NCI-H526 treated with DMSO at 0.1 percent for 48 hours (cell line): ENCODE measurements at places on chromosomes 16 and 17.

DNA sequence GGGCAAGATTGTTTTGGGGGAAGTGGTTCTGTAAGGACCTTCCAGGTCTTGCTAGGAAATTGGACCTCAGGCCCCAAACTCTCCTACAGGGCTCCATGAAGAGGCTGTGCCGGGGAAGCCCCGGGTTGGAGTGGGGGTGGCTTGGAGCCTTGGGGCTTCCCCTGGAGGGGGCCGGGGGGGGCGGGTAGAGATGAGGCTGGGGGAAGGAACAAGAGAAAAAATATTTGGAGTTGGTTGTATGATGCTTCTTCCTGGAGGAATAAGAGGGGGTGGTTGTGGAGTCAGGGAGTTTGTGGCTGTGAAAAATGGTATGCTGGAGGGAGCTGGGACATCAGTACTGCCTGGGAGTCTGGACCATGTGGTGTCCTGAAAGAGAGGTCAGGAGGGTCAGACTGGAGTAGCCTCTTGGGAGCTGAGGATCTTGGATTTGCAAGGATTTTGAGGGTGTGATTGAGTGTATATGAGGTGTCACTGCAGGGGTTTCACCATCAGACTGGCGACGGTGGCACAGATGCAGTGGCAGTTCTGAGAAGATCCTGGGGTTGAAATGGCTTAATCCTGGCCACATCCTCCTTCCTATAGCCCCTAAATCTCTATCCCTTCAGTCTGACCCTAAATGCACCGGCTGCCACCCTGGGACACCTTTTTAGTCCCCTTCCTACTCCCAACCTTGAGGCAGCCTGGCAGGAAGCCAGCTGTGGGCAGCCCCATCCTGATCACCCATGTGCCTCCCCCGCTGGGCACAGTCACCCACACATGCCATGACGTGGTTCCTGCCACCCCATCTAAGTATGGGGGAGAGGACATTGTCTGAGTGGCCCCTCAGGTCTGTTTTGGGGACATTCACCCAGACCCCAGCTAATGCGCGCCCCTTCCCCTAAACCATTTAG lies 10.9 kb downstream of the RARA start:
- no peak for DNase-seq

DNA sequence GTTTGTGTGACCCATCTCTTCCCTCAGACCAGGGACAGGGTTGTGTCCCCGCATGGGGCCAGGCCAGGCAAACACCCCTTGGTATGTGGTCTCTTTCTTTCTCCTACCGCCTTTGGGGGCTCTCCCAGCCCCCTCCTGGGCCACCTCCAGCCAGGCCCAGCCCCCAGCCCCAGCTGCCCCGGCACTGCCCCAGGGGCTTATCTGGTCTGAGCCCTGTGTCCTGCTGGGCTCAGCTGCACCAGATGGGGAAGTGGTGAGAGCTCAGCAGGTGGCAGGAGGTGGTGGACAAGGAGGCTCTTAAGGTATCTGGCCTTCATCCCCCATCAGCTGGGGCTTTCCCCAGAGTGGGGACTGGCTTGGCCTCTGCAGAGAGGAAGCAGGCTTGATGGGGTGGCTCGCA lies 8.7 kb downstream of the ADAM11 start:
- DNase-seq = no peak

GRCh38 chr16:2082171-2082982 lies 34.6 kb downstream of the TSC2 start:
- no peak for DNase-seq

- no peak for DNase-seq
Observed at GRCh38 chr17:79176792-79177601, 102.4 kb downstream of the ENGASE start.

- peak; percentile 19 for DNase-seq
Observed at GRCh38 chr16:77951788-77952187, 70.6 kb upstream of the CLEC3A start.

- DNase-seq = no peak
Observed at GRCh38 chr16:61945511-61945910, 90.7 kb downstream of the CDH8 start.

- no peak for DNase-seq
Observed at GRCh38 chr17:80663781-80664206, 119.2 kb downstream of the RPTOR start.

DNA sequence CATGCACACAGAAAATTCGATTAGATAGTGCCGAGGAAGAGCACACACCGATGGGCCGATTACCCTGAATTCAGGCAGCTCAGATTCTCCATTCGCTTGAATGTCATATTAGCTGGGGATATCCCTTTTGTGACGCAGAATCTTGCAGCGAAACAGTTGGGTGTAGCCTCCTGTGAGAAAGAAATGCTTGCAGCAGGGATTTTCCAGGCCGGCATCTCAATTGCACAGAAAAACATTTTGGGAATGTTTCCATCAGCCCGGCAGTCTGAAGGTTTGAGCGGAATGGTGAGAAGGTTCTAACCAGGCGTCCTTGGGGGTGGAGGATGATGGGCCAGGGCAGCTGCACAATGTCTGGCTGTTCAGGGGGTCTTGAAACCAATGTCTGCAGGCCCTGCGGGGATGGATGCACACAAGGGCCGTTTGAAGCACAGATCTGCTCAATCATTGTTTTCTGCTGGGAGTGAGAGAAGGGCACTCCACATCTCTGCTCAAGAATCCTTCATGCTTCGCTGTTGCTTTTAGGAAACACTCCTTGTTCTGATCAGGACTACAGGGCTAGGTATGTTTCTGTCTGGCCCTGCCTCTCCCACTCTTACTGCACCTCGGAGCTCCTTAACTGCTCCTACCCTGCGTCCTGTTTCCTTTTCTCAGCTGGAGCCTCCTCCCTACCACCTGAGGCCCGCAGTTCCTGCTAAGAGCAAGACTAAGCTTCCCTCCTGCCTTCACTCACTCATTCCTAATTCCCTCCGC lies 94.6 kb downstream of the CMIP start:
- no peak for DNase-seq
